SHP77 treated with DMSO at 0.1 percent for 48 hours (cell line): ENCODE measurements at places on chromosomes 2 and 18.

DNA sequence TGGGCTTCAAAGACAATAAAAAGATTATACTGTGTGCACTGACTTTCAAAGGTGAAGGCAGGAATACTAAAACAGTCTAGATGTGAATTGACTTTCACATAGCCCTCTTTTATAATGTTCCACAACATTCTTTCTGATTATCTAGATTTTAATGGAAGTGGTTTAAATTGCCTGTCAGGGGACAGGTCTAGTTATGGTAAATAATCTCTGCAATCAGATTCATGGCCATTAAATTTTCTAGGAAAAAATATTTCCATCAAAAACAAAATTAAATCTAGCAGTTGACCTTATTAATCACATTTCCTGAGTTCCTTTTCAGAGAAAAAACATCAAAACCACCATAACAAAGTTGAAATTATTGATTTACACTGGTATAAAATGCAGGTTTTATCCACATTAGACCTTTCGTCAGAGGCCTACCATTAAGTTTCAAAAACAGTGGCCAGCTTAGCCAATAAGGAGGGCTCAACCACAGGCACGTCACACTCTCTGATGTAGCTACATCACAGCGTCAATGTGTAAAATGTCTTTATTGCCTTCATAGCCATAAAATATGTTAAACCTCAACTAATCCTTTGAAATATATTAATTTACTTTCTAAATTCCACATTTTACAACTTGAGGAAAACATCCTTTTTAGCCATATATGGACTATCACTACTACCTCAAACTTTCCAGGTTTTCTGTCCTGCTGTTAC lies 79.4 kb downstream of the NOL10 start:
- no peak for DNase-seq

- DNase-seq: no peak
These were observed 33.0 kb downstream of the PDK1 start for GRCh38 chr2:172588931-172589330.

GRCh38 chr18:32346671-32347070 lies 124.0 kb downstream of the GAREM1 start:
- DNase-seq: no peak

DNA sequence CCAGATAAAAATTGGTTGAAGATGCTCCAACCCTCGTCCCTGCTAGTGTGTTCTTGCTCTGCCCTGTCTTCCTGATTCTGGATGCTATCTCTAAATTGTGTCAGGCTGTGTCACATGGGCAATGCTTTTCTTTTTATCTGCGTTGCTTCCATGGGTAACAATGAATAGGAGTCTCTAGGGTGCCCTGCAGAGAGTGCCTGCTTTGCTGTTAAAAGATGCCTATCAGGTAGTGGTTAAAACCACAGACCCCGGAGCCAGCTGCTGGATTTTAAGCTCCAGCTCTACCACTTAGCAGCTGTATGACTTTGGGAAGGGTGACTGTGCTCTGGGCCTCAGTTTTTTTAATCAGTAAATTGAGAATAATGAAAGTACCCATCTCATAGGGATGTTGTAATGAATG lies 340.3 kb downstream of the PLCL1 start:
- DNase-seq: no peak

DNA sequence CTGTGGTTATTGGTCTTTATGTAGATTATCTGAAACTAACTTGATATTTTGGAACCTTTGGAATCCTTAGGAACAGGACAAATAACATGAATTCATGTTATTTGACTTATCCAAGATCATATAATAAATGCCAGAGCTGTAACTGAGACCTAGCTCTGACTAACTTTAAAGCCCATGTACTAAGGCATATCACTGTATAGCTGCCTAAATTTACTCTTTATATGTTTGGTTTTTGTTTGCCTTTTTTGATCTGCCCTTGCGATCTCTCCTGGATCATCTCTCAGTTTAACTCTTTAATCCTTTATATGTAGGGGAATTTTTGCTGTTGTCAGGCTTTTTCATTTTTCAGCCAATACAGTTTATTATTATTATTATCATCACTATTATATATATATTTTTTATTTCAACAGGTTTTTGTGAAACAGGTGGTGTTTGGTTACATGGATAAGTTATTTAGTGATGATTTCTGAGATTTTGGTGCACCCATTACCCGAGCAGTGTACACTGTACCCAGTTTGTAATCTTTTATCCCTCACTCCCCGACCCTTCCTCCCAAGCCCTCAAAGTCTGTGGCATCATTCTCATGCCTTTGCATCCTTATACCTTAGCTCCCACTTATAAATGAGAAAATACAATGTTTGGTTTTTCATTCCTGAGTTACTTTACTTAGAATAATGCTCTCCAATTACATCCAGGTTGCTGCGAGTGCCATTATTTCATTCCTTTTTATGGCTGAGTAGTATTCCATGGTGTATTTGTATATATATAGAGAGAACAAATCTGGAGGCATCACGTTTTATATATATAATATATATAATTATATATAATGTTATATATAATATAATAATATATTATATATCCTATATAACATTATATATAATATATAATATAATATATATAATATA lies 48.9 kb downstream of the APLF start:
- DNase-seq: no peak
